ENCODE measurements at places on chromosomes 2 and 18. TPM values are rescaled to one million over a fixed set of nuclear protein-coding genes. Genes with fewer than 3 reads are reported as not detected.

TBR1 gene
- total RNA-seq = not detected

TMEM178A gene
- 0.14 TPM for total RNA-seq

CD302 gene
- 2.3 TPM for total RNA-seq

PPM1B gene
- 30.4 TPM for total RNA-seq

TMEM247 gene
- not detected for total RNA-seq

EVX2 gene
- not detected for total RNA-seq

UGT1A8 gene
- not detected for total RNA-seq

ITGB1BP1 gene
- total RNA-seq = 162 TPM

GNAL gene
- 4.8 TPM for total RNA-seq

DYNAP gene
- total RNA-seq = not detected

ASB18 gene
- not detected for total RNA-seq

MYCN gene
- total RNA-seq = not detected

NETO1 gene
- not detected for total RNA-seq

RASGRP3 gene
- total RNA-seq = 1.5 TPM

TTN gene
- total RNA-seq = 0.03 TPM

Data from A549 treated with CpdA at 1 μM for 4 hours (cell line).